ENCODE measurements at places on chromosomes 2 and 18.

- DNase-seq = no peak
Measured at GRCh38 chr2:194725169-194725568, 931.9 kb upstream of the SLC39A10 start.

- no peak for DNase-seq
Measured at GRCh38 chr2:237588044-237588696, 2.4 kb downstream of the RAB17 start.

- no peak for DNase-seq
Measured at GRCh38 chr2:14996351-14997014, 364.0 kb downstream of the LRATD1 start.

DNA sequence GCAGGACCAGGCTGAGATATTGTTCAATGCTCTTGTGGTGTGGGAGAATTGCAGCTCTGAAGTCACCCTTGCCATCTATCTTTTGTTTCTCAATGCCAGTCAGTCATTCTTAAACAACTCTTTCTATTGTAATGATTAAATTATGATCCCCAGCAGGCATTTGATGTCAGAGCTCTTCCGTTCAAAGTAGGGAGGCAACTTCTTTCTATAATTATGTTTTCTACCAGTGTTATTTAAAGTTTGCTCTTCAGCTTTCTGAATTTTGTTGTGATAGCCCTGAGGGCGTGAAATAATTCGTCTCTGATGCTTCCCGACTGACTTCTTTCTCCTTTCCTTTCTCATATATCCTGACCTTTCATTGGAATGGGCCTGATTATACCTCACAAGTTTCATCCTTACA lies 161.4 kb upstream of the KLHL14 start:
- DNase-seq = no peak

GRCh38 chr2:43559391-43560230 lies 36.2 kb downstream of the THADA start:
- no peak for DNase-seq

- no peak for DNase-seq
Measured at GRCh38 chr2:134900151-134900550, 18.5 kb upstream of the CCNT2 start.

DNA sequence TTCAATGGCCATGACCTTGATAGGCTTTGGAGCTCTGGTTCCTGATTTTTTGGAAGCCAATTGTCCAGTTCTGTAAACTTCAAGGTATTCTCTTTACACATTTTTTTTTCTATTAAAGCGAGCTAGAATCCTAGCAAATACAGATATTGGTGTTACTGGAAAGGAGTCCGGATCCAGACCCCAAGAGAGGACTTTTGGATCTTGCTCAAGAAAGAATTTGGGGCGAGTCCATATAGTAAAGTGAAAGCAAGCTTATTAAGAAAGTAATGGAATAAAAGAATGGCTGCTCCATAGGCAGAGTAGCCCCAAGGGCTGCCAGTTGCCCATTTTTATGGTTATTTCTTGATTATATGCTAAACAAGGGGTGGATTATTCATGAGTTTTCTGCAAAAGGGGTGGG lies 45.1 kb downstream of the CD8B2 start:
- no peak for DNase-seq

DNA sequence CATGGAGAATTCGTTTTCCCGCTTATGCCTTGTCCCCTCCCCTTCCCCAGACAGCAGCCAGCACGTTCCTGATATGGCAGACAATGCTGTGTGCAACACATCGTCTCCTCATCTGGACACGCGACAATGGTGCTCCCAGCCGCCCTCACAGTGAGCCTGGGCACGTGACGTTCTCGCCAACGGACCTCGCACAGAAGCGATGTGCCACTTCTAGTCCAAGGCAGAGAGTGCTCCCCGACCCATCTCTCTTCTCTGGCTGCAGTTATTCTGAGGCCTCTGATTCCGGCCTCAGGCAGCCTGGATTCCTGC lies 505.4 kb downstream of the EIPR1 start:
- DNase-seq = no peak

- DNase-seq = peak; percentile 58
Measured at GRCh38 chr2:28390746-28391563, 1.7 kb upstream of the FOSL2 start.

- no peak for DNase-seq
Measured at GRCh38 chr18:32550963-32551362, 80.3 kb upstream of the GAREM1 start.

DNA sequence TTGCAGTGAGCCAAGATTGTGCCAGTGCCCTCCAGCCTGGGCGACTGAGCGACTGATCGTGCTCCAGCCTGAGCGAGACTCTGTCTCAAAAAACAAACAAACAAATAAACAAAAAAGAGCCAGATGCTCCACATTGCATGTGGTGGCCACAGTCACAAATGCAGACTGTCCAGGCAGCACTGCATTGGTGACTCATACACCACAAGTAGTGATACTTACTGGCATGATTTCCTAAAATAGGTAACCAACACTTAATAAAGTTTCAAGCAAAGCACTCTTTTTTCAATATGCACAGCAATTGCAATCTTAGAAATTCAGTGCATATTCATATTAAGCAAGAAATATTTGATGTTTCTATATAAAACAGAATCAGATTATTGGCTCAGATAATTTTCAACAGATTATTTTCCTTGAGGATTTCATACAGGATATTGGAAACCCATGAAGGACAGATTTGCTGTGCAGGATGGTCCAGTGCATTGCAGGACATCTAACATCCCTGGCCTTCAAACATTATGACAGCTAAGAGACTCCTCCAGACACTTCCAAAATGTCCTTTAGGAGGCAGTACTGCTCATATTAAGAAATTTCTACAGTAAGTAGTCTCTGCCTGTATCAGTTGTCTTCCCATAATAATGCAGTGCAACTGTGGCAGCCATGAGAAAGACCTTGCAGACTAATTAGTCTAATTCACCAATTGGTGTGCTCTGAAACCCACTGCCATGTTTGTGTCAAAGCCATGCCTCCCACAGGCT lies 10.5 kb upstream of the SLC1A4 start:
- DNase-seq = no peak

- no peak for DNase-seq
Measured at GRCh38 chr2:218477247-218477646, 58.3 kb downstream of the VIL1 start.

- no peak for DNase-seq
Measured at GRCh38 chr18:72410399-72410798, 133.7 kb downstream of the CBLN2 start.

- DNase-seq = no peak
Measured at GRCh38 chr2:176398243-176399073, 129.2 kb downstream of the MTX2 start.

DNA sequence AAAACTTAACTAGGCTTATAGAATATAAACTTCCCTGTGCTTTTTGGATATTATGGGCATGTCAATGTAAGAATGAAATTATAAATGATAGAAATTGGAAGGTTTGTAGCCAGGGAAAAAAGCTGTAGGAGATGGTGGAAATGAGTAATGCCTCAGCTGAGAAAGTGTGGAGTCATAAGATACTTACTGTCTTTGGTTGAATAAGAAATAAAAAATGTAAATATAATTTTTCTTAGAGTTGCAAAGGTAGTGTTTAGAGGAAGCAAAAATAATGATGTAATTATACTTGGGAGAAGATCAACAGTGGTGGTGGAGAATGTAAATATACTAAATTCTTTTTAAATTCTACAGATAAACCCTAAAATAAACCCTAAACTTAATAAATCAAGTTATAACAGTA lies 26.2 kb upstream of the RND3 start:
- no peak for DNase-seq

DNA sequence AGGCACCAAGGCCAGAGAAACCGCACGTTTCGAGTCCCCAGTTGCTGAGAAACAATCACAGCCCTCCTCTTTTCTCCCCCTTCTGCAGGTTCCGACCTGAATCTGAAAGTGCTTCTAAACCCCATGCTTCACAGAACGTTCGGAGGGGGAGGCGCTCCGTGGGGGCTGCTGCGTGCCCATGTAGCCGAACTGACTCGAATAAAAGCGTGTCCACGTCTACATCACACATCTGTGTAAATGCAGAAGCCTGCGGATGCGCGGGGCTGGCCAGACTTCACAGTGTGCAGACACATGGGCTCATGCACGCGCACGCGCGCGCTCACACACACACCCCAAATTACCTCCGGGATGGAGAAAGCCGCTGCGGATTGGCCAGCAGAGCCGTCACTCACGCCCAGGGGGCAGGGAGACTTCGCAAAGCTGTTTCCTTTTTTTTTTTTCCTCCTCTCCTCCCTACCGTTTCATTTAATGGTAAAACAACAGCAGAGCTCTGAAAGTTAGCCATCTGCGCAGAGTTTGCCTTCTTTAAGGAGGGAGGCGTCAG lies 2.3 kb downstream of the ZNF516 start:
- peak; percentile 92 for DNase-seq

DNA sequence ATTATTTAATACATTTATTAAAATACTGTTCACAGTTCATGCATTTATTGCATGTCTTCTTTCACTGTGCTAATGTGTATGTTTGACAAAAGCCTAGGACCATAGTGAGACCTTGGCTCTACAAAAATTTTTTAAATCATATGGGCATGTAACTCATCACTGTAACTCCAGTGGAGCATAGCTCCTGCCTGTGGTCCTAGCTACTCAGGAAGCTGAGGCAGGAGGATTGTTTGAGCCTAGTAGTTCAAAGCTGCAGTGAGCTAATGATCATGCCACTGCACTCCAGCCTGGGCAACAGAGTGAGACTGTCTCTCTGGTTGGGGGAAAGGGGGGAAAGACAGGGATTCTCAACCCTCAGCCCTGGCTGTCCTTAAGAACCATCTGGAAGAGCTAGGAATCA lies 137.8 kb downstream of the PRKCE start:
- no peak for DNase-seq

- no peak for DNase-seq
Measured at GRCh38 chr2:42856891-42857632, 64.7 kb upstream of the HAAO start.

DNA sequence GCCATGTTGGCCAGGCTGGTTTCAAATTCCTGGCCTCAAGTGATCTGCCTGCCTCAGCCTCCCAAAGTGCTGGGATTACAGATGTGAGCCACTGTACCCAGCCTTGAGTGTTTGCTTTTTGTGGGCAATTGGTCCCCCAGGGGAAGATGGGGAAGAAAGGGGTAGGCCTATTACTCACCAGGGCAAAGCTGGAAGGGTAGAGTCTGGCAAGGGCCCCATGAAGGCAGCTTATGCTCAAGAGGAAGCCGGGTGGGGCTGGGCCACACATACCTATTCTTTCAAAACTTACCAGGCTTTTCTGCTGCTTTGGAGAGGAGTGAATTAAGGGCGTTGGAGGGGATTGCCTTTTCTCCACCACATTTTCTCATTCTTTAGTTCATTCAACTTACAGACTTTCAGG lies 24.5 kb upstream of the CD28 start:
- no peak for DNase-seq

- DNase-seq = peak; percentile 68
Measured at GRCh38 chr18:37537868-37538525, 27.6 kb downstream of the CELF4 start.

GRCh38 chr2:222668494-222669154 lies 2.8 kb upstream of the MOGAT1 start:
- no peak for DNase-seq

GRCh38 chr2:42792087-42792582 lies 248 bp downstream of the HAAO start:
- no peak for DNase-seq

GRCh38 chr2:101341421-101341820 lies 32.9 kb upstream of the RNF149 start:
- DNase-seq = no peak

GRCh38 chr2:241156971-241157441 lies 6.7 kb downstream of the PPP1R7 start:
- DNase-seq = no peak

- DNase-seq = no peak
Measured at GRCh38 chr2:44360749-44361329, 455 bp downstream of the PREPL start.

DNA sequence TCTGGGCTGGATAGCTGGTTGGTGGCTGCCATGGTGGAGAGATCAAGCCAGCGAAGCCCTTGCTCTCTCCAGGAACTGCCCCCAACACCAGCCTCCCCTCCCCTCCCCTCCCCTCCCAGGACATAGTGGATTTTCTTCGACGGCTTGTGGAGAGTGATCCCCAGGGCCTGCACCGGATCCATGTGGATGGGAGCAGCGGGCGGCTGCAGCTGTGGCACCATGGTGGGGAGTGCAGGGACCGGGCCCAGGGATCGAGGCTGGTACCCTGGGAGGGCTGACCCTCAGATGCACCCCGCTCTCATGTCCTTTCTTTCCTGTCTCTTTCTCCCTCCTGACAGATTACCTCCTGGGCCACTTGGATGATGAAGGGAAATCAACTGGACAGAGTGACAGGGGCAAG lies 7.0 kb downstream of the TTC31 start:
- no peak for DNase-seq

GRCh38 chr2:48707466-48707865 lies 48.1 kb downstream of the LHCGR start:
- DNase-seq = no peak

DNA sequence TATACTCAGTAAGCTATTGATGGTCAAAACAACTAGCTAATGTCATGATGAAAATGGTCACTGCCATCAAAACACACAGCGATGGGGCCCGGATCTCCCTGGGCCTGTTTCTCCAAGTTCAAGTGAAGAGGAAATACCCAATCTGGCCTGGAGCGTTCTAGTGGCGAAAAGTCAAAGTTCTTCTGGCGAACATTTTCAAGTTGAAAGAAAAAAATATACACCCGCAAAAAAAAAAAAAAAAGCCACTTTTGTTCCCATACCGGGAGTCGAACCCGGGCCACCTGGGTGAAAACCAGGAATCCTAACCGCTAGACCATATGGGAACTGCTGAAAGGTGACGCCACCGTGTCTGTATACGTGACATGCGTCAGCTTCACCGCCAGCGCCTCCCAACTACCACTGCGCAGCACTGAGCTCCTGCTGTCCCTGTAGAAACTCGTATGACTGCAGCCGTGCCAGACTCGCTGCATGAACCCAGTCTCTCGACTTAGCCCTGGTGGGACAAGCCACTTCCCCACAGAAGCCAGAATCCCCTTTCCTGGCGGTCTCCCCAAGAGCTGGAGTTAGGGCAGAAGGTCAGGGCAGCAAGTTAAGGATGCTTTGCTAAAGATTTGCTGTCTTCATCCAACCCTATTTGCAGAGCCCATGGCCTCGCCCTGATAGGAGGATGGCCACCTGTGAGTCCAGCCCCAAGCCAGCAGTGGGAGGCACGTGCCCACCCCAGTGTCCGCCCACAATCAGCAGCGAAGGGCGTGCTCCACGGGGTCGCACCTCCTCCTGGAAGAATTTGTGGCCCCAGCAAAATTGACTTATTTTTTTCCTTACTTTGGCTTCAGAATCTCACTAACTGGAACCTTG lies 5.6 kb upstream of the IMP4 start:
- peak; percentile 86 for DNase-seq

GRCh38 chr2:127563458-127564428 lies 28.3 kb downstream of the MYO7B start:
- no peak for DNase-seq

GRCh38 chr2:25410370-25410769 lies 68.6 kb upstream of the DNMT3A start:
- DNase-seq = no peak

- no peak for DNase-seq
Measured at GRCh38 chr2:70984576-70985282, 6.3 kb downstream of the ANKRD53 start.

DNA sequence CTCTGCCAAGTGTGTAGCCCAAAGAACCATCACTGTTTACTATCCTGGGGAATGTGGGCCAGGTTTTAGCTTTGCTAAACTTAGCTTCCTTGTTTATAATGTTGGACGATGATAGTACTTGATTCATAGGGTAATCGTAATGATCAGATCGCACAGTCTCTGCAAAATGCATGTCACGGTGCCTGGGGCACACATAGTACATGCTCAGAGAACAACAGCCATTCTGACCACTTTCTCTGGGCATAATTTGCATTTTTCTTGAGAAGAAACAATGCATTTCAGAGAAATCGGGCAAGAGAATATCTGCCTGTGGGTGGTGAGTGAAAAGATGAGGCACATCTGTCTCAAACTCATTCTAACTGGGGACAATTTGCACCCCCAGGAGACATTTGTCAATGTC lies 16.3 kb downstream of the ACKR3 start:
- no peak for DNase-seq

Measured in nucleus accumbens (tissue), 56 donors.